GM12864 (cell line): ENCODE measurements at places on chromosomes 11 and 22.

GRCh38 chr11:60150279-60150678, 32.6 kb downstream of the MS4A6A start:
- no peak for DNase-seq

GRCh38 chr22:48407256-48407955, 1420.3 kb downstream of the BRD1 start:
- DNase-seq, result no peak

DNA sequence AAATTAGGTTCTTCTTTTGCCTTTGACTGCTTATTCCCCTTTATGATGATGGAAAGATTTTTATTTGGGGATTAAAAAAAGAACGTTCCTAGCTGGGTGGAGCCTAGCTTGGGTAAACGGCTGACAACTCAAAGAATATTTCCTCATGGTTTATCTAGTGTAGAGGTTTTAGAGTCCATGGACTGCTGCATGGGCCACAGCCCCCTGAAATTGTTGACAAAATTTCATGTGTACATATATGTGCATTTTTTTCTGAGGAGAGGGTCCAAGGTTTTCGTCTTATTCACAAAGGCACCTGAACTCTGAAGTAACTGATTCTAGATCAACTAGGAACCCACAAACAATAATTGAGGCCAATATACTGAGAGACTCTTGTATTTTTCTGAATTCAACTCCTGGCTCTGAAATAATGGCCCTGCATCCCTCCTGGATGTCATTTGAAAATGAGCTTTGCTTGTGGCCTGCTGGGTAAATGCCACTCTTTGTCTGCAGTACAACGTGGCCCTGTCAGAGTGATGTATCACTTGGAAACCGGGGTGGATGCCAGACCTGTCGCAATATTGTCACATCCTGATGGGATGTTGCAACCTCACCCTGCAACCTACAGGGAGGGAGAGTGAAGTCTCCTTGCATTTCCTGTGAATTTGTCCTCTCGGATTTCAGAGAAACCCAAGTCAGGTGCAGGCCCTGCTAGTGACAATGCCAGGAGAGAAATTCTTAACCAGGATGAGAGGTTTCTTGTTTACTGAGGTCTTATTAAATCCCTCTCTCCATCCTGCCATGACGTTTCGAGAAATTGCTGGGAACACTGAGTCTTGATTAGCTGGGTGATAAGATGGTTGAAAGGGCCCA, 33.8 kb downstream of the EHF start:
- no peak for DNase-seq

DNA sequence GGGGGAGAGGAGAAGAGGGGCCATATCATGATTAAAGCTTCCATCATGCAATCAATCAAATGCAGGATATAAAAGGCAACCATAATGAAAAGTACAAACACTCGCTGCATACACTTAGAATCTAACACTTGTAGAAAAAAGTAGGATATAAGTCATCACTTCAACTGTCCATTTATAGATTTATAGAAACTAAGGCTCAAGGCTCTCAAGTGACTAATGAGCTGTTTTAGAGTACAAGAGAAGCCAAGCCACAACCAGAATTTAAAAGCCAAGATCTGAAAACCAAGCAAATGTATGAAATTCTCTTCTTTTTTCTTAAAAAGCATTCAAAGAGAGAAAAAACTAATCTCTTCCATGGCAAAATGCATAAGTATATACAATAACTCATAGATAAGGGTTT, 160.2 kb upstream of the BLID start:
- no peak for DNase-seq

- no peak for DNase-seq
These were observed 297.3 kb downstream of the INSC start for GRCh38 chr11:15412054-15412453.

DNA sequence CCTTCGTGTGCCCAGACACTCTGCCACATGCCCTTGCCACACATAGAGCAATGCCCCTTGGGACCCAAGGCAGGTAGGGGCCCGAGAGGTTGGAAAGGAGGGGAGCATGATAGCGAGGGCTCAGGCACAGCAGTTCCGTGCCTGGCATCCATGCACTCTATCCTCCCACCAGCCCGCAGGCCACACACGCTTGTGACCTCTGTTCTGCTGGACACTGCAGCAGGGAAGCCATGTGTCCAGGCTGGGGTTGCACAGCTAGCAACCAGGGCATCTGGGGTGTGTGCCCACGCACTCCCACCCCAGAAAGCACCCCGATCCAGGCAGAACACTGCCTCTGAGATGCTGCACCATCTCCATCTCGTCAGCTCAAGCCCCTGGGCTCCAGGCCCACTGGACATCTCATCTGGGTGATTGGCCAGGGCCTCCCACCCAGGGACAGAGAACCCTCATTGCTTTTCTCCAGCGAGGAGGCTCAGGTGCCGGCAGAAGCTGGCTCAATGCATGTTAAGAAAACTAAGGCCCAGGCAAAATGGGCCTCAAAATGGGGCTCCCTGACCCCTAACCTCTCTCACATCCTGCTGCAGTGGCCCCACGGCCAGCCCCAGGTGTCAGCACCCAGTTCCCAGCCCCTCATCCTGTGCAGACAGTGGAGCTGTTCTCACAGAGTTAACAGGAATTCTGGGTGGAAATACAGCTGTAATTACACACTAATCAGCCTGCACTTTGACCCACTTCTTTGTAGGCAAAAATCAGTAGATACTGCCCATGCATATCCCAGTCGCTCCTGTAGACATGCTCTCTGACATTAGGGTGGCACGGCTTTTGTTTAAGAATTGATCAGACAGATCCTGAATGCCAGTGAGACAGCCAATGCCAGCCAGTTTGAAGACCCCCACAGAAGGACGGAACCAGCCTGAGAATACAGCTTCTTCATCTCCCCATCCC, 173.9 kb upstream of the B3GAT1 start:
- DNase-seq, result no peak

DNA sequence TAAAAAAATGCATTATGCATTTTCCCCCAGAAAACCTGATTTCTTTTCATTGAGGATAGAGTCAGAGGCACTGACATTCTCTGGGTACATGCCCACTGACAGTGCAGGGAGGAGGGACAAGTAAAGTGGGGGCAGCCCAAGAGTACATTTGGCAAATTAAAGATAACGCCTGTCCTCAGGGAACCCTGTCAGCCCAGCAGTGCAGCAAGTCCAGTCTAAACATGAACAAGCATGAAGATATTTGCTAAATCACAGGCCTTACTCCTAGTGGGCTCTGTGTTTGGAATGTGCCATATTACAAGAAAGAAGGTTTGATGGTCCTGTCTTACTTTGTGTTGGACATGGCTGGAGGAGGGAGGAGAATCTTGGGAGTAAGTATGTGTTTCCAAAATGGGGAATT, 37.9 kb downstream of the AMOTL1 start:
- DNase-seq, result no peak

DNA sequence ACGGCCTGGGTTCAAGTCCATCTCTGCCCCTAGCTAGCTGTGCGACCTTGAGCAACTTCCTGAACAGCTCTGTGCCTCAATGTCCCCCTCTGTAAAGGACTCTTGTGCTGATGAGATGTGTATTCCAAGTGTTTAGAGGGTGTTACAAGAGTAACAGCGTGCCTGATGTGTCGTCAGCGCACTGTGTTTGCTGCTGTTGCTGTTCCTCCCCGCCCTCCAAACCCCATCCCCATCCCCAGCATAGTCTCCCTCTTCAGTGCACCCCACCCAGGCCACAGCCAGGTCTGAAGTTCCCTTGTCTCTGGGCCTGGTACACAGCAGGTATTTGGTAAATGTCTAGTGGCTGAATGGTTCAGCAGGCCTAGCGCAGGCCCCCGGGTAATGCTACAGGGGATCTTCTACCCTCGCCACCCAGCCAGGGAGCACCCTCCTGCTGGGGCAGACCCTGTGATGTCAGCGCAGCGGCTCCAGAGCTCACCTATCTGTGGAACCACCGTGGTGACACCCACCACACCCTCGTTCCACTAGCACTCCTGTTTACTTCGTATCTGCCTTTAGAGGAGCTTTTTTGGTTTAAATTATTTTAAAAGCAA, 10.3 kb downstream of the CBX7 start:
- DNase-seq, result no peak

GRCh38 chr11:12420040-12420439, 42.7 kb downstream of the PARVA start:
- no peak for DNase-seq

DNA sequence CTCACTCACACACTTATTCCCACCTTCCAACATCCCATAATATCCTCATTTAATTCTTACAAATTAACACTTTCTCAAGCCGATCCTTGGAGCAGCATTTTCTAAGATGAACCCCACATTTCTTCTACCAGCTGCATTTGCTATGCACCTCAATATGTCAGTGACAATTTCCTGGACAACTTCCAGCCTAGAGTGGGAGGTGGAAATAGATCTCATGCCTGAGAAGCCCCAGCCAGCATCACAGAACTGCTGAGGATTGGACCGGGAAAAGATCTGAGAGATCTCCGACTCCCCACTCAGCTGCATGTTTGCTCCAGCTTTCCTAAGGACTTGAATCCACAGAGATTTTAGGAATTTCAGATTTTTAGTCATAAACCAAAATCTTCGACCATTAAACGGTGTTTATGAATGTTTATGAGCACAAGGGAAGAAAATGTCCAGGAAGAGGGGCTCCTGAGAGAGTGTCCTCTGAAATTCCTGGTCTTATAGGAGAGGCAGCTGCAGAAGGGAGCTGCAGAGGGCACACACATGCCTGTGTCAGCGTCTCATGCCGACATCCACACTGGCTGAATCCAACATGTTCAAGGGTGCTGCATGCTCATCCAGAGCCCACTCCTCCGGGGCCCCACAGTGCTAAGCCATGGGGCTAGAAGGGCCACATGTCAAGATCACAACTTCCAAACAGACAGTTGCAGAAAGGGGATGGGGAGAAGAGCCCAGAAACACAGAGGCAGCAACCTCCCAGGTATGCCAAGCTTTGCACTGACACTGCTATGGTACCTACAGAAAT, 68.6 kb downstream of the MICAL3 start:
- no peak for DNase-seq
